ENCODE measurements at places on chromosomes 4 and X.

DNA sequence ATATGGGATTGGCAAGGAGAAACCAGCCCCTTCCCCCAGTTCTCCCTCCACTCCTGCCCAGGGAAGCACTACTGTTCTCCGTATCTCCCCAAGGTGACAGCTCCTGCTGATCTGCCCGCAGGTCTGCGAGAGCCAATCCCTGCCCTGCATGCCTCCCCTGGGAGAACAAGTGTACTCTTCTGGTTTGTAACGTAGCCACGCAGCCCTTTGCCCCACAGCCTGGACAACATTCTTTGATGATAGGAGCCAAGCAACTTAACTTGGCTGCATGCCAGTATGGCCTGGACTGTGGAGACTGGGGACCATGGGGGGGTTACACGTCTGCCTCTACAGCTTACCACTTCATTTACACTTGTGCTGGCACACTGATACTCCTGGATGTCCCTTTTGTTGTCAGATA lies 2.0 kb downstream of the STBD1 start:
- no peak for DNase-seq

- DNase-seq = no peak
These were observed 151.6 kb downstream of the ARSF start for GRCh38 chrX:3192835-3193234.

DNA sequence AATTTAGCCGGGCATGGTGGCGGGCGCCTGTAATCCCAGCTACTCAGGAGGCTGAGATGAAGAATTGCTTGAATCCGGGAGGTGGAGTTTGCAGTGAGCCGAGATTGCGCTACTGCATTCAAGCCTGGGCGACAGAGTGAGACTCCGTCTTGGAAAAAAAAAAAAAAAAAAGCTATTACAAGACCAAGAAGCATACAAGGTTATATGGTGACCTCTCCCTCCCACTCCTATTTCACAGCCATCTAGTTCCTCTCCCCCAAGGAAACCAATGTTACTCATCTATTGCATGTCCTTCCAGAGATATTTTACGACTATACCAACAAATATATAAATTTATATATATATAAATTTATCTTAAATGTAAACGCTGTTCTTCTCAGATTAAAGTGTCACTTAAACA lies 3.2 kb downstream of the SLC9A7 start:
- DNase-seq = no peak

DNA sequence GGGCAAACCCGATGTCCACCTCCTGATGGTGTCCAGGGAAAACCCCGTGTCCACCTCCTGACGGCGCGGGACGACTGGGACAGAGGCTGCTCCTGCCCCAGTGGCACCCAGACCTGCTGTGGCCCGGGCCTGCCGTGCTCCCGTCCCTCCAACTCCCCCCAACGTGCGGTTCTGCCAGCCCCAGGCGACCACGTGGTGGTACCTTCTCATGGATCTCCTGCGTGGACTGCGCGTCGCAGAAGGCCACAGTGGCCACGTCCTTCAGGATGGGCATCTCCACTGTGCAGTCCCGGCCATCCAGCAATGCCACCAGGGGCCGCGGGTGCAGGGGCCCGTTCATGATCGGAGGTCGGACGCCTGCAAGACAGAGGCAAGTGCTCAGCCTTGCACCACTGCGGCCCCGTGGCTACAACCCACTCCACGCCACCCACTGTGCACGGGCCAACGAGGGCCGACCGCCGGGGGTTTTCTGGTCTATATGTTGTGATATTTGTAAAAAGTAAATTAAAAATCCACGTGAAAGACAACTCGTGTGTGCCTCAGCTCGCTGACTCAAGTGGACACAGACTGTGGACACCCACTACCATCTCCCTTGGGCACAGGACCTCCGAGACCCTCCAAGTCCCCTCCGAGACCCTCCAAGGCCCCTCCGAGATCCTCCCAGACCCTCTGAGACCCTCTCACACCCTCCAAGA lies 10.8 kb downstream of the CTBP1 start:
- DNase-seq = no peak

GRCh38 chr4:82335043-82335442 lies 38.7 kb downstream of the HNRNPD start:
- DNase-seq = no peak

GRCh38 chrX:45758738-45759397 lies 558.2 kb upstream of the DIPK2B start:
- peak; percentile 52 for DNase-seq

- no peak for DNase-seq
These were observed 907.8 kb downstream of the STPG2 start for GRCh38 chr4:97235521-97235920.

DNA sequence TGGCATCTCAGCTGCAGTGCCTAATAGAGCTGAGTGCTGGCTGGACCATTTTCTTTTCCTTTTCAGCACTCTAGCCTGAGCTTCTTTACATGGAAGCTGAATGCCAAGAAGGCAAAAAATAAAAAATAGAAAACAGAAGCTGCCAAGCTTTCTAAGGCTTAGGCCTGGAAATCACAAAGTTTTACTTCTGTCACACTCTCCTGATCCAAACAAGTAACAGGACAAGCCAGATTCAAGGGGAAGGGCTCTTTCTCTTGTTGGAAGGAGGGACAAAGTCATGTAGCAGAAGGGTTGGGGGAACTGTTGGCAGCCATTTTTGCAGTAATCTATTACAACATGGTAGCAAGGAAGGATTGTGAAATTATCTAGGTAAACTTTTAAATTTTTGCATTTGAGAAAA lies 131.8 kb downstream of the MSL3 start:
- no peak for DNase-seq

- peak; percentile 70 for DNase-seq
These were observed 67.1 kb upstream of the TRIM2 start for GRCh38 chr4:153137159-153137558.

DNA sequence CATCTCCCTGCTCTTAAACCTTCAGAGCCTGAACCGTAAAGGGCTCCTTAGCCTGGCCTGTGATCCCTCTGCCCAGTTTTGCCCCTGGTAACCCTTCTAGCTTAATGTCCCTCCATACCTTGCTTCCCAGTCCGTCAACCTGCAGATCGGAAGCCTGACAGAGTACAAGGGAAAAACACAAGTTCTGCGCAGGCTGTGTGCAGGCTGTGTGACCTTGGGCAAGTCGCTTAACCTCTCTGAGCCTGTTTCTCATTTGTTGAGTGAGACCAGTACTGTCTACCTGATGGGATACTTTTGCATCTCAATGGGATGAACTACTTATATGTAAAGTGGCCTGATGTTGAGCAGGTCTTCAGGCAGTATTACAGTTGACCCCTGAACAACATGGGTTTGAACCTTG lies 1.7 kb downstream of the NSDHL start:
- no peak for DNase-seq

GRCh38 chrX:144334577-144334976 lies 450.7 kb downstream of the UBE2NL start:
- DNase-seq = no peak

GRCh38 chr4:138341739-138342415 lies 99.7 kb upstream of the SLC7A11 start:
- no peak for DNase-seq

DNA sequence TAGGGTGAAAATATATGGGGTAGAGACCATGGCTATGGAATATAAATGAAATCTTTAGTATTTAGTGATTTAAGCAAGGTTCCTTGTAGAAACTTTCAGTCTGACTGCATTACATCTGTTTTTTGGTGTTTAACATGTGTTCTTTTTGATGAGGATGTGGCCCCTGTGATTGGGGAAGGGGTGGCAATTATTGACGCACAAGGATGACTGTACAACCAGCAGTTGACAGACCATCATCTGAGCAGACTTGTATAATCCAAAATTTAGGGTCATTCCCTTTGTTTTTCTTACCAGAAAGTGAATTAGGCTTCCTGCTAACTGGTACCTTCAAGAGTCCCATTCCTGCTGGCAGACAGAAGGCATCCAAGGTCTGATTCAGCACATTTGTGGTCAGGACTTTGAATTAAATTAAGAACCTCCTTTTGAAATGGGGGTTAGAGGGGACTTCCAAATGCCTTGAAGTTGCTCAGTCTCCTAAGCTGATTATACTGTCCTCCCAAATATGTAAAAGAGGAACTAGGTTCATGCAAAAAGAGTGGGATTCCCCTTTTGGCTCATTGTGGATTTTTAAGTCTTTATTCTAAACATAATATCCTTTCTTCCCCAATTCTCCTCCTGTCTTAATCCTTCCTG lies 112.4 kb upstream of the CXCL13 start:
- no peak for DNase-seq

DNA sequence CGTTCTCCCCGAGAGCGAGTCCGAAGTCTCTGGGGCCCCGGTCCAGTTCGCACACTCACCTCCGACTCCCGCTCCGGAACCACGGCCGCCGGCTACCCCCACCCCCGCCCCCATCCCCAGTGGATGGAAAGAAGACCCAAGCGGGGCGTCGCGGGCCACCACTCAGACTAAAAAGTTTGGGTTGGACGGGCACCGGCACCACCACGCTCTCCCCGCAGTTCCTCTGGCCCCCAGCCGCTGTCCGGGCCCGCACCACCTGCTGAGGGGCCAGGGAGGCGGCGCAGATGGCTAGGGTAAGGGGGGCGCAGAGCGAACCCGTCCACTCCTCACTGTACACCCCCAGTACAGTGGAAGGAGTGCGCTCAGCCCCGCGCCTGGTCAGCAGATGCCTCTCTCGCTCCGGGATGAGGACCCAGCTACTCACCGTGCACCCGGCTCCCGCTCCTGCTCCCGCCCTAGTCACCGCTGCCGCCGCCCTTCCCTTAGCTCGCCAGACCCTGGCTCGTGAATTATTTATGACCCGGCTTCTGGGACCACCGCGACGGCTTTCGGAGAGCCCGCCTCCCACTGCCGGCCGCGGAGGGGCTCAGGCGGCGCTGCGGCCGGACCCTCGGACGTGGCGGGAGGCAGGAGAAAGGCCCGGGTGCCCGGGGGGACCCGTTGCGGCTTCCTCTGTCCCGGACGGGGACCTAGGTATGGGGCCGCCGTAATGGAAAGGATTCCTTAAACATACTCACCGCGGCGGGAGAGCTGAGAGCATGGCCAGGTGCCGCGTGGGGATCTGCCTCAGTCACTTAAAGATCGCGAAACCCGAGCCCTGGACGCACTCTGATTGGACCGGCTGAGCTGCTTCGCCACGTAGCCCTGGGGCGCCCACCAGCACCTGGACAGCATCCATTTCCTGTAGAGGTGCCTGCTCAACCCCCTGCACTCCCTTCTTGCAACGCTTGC lies at the start of gene PROM1:
Gene PROM1, minus strand, starts transcription at position 783 of the 951 bp plus-strand sequence. CDS start 8,117 bp downstream, outside the sequence.
- no peak for DNase-seq

DNA sequence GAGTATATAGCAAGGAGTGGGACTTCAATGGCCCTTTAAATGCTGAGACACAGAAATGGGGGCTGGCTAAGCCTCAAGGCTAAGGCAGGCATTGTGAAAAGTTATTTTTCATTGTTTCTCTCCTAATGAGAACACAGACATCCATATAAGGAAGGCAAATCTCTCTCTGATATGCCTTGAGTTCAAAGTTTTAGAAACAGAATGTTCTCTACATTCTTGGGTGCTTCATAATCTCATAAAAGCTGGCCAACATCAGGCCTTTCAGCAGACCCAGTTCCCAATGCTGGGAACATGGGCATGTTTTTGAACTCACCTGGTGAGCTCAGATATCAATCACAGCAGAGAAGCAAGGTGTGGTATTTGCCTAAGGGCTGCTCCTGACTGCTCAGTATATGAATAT lies 19.4 kb upstream of the RAB40A start:
- peak; percentile 25 for DNase-seq

DNA sequence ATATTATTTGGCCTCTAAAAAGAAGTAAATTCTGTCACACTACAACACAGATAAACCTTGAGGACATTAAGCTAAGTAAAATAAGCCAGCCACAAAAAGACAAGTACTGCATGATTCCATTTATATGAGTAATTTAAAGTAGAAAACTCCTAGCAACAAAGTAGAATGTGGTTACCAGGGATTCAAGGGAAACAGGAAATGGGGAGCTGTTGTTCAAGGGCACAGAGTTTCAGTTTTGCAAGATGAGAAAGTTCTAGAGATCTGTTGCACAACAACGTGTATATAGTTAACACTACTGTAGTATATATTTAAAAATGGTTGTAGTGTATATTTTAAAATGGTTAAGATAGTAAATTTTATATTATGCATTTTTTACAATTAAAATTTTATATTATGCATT lies 25.4 kb downstream of the SEC31A start:
- peak; percentile 91 for DNase-seq

- DNase-seq = no peak
These were observed 542.9 kb upstream of the GRIA3 start for GRCh38 chrX:122641136-122641535.

DNA sequence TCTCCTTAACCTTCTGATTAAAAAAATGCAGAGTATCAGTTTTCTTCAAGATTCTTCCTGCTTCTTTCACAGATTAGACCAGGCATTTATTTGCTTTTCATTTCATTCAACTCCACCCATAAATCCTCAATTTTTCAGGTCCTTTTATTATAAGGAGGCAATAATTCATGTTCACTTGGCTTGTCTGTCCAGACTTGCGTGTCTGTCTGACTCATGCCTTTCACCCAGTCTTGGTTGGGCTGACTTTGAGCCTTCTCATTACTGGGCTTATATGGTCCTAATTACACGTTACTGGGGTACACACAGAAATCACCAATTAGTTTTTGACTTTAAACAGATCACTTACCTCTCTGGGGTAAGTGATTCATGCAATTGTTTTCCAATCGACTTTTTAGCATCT lies 48.8 kb upstream of the GALNT7 start:
- no peak for DNase-seq

- DNase-seq = no peak
These were observed 211.3 kb downstream of the ARHGAP10 start for GRCh38 chr4:147943159-147943638.

DNA sequence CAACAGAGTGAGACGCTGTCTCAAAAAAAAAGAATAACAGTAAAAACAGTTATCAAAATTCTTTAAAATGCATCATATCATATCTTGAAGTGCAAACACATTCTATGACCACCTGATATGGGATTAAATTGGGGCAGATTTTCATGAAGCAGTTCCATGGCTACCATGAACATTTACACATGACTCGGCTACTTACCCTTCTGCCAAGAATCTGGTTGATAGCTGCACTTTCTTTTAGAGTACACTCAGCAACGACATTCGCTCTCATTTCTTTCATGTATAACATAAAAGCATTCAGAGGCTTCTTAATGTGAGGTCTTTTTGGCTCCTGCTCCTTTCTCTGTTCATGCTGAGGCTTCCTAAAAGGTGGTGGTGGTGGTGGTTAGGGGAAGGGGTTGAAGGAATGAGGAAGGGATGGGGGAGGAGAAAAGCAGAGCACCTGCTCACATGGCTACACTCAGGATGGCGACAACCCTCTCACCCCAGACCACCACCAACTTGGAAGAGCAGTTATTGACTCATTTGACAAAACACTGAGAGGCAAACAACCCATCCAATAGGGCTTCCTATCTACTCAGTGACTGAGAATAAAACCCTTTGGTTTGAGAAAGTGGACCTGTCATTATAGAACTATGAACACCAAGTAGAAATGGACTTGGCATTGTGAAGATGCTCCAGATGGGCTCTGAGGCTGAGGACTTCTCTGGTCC lies 88.5 kb downstream of the HADH start:
- no peak for DNase-seq
